Fibroblast of pulmonary artery (primary cell): ENCODE measurements at places on chromosomes 4 and X.

DNA sequence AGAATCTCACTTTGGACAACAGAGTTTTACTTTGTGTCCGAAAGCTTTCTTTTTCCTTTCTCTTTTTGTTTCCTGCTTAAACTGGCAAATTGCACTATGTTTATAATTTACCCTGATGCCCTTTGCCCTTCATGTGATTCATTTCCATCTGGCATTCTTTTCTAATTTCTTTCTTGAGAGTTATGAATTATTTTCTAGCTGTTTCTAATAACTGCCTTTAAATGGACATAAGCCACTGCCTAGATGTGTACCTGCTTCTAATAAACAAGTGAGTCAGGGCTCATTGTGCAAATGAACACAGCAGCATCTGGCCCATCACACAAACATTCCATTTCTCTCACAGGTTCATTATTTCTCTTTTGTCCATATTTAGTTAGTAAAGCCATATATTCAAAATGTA, 242.3 kb upstream of the GPRIN3 start:
- DNase-seq: peak; percentile 86

DNA sequence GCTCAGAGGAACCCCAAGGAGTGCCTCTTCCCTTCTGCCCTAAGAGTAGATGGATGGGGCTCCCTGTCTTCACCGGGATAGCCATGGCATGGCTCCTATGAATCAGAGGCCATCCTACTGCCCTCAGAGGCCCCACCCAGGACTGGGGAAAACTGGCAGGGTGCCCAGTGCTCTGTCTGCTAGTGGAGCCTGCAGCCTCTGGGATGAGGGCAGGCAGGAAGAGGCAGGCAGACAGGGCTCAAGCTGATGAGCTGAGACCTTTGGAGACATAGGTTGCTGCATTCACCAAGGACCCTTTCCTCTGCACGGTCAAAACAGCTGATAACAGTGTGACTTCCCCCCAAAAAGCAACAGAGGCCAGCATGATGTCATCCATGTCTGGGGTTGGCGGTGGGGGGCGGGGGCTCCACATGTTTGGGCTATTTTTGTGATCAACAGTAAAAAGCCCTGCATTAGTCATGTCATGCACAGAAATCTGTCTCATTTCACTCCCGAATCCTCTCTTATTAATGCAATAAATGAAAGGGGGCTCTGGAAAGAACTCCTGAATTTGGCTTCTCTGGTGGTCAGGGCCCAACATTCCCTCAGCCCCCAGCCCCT, 207.6 kb upstream of the MAMLD1 start:
- DNase-seq: peak; percentile 63

DNA sequence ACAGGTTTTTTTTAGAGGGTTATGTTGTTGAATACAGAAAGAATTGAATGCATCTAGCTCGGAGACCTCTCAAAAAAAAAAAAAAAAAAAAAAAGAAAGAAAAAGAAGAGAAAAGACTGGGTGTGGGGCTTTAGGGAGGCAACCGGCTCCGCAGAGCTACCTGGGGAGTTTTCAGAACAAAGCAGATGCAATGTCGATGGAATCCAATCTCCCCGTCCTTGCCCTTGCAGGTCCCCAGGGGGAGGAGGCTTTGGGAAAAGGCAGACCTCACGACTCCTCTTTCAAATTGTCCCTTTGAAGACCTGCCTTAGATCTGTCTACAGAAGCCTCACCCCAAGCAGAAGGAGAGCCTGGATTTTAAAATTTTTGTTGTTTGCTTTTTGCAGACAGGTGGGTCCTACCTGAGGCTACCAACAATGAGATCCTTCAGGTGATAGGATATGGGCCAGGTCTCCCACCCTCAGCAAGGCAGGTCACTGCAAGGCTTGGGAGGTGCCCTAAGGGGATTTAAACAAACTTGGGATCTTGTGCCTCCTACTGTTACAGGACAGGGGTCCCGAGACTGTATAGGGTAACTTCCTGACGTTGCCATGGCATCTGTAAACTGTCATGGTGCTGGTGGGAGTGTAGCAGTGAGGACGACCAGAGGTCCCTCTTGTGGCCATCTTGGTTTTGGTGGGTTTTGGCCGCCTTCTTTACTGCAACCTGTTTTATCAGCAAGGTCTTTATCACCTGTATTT, 75.2 kb upstream of the PRKX start:
- DNase-seq: no peak

- DNase-seq: no peak
Measured at GRCh38 chrX:1274786-1275185, 6.2 kb downstream of the CSF2RA start.

DNA sequence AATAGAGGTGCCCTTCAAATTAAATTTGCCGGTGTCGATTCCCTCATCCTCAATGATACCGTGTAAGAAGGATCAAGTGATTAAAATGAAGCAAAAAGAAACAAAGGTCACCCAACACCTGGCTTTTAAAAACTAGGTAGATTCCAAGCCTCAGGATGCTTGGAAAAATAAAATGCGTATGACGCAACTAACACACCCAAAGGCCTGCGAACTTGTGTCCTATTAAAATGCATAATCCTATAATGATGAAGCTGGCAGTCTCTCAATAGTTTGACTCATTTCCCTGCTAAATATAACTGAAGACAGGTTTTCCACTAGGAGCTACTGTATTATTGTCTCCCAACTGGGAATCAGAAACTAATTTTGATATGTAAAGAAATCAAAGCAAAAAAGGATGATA, 263.2 kb downstream of the DHX15 start:
- DNase-seq: no peak

DNA sequence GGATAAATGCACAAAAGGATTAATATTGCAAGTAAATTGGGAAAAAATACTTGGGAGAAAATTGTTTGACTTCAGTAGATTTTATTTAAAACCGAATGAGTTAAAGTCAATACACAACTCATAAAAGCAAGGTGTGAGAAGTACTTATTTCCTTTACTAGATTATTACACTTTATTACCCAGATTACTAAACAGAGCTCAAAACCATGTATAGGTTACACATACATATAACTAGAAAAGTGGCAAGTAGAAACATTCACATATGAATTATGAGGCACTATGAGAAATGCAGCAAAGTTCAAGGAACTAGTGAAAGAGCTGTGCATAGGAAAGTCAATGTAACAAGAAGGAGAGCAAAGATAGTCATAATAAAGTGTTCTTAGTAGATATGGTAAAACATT, 113.0 kb downstream of the CXXC4 start:
- DNase-seq: no peak

GRCh38 chr4:86386817-86387415, 27.1 kb upstream of the MAPK10 start:
- no peak for DNase-seq

GRCh38 chr4:7103607-7104365, 35.9 kb upstream of the GRPEL1 start:
- DNase-seq: no peak

DNA sequence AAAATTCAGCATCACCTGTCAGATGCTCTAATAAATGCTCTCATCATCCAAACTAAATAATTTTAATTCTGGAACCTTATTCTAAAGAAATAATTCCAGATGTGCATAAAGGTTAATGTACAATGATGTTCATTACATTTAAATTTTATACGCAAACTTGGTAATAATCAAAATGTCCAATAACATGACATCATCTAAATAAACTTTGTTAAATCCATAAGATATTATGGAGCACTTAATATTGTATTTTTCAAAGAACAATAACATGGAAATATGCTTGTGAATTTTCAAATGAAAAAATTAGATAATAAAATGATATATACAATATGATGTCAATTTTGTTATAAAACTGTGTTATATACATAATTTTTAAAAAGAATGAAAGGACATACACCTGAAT, 92.1 kb upstream of the ZCCHC13 start:
- DNase-seq: no peak

DNA sequence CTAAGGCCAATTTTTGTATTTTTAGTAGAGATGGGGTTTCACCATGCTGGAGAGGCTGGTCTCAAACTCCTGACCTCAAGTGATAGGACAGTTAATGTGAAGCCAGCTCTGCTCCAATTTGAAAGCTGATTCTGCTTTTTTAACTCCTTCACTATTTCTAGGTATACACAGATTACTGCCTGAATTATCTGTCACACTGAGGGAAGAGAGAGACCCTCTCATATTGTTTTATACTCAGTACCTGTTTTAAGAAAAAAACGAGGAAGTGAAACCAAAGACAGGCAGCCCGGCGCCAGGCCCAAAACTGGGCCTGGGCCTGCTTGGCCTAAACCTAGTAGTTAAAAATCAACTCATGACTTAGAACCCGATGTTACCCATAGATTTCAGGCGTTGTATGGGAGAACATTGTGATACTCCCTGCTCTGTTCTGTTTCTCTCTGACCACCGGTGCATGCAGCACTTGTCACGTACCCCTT, 1601.5 kb upstream of the PCDH10 start:
- DNase-seq: no peak

DNA sequence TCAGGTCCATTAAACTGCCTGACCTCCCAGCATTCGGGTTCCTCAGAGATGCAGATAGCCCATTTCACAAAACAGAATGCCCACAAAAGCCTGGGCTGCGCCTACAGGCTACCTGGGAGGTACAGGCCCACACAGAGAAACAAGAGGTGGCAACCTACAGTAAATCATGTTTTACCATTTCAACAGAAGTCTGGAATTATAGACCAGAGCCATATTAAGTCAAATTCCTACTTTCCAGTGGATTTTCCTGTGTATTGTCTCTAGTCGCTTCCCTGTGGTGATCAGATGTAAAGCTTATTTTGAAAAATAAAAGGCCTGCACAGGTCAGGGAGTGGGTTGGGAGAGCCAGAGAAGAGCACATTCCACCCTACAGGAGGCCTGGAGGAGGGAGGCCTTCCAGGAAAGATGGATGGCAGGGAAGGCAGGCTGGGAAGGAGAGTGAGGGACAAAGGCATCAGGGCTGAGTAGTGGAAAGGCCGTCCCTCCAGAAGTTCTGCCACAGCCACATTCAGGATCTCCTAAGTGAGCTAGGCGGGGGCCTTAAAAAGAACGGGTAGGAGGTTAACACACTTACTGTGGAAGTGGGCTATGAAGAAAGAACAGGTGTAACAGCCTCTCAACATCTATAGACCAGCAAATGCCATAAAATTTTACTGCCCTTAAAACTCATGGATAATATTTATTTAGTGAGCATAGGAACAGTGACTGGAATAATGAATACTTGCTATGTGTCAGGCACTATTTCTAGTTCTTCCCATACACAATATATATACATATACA, 19.0 kb upstream of the USO1 start:
- no peak for DNase-seq
